ENCODE measurements at places on chromosomes 7 and 10.

DNA sequence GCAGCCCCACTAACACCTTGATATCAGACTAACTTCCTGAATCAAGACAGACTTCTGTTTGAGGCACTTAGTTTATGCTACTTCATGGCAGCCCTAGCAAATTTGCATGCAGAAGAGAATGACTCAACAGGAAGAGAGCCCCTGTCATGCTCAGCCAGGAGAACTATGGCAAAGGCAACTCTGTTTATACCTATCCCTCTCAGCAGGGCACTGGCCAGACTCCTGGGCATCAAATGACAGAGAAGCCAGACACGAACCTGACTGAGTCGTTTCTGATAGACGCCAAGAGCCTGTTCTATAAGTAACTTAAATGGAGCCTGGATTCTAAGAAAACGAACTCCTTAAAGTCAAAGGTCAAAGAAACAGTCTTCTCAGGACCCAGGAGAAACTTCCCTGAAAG, 50.9 kb upstream of the UNC5B start:
- no peak for DNase-seq

GRCh38 chr7:138495485-138495884, 35.4 kb downstream of the TRIM24 start:
- no peak for DNase-seq

- no peak for DNase-seq
Observed at GRCh38 chr7:75716992-75717626, 21.6 kb downstream of the HIP1 start.

DNA sequence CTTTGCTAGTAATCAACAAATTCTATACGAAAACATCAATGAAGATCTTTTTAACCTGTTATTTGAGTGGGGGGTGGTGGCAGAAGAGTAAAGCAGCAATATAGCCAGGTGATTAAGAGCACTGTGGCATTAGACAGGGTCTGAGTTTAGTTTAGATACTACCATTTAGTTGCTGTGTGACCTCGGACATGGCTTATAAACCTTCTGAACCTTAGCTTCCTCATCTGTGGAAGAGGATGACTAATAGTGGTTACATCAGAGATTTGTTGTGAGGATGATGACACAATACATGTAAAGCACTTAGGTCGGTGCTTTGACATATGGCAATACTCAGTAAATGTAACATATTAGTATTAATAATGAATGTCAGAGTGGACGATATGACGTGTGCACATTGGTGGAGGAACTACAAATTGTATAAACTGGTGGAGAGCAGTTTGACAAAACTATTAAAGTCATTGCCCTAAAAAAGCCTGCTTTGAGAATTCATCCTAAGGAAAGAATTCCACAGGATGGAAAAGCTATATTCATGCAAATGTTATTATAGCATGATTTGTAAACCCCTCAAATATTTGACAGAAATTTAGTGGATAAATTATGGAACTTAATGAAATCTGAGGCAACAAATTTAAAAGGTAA, 24.3 kb downstream of the SPAG6 start:
- DNase-seq: no peak

- DNase-seq: no peak
Observed at GRCh38 chr7:92422926-92423325, 24.4 kb upstream of the GATAD1 start.

DNA sequence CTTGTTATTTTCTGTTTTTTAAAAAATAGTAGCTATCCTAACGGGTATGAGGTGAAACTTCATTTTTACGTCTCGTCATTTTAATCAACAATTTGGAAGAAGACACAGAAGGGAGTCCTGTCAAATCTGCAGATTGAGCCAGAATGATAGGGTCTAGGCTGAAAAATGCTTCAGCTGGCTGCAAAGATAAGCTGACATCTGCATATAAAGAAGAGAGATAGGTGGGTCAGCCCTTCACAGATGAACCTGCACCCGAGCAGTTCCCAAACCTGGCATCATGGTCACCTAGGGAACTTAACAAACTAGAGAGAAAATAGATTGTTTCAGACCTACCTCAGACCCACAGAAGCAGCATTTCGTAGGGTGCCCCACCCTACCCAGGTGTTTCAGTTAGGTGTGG, 35.2 kb upstream of the BMPR1A start:
- no peak for DNase-seq

GRCh38 chr10:17562614-17563013, 54.6 kb downstream of the HACD1 start:
- DNase-seq: no peak

DNA sequence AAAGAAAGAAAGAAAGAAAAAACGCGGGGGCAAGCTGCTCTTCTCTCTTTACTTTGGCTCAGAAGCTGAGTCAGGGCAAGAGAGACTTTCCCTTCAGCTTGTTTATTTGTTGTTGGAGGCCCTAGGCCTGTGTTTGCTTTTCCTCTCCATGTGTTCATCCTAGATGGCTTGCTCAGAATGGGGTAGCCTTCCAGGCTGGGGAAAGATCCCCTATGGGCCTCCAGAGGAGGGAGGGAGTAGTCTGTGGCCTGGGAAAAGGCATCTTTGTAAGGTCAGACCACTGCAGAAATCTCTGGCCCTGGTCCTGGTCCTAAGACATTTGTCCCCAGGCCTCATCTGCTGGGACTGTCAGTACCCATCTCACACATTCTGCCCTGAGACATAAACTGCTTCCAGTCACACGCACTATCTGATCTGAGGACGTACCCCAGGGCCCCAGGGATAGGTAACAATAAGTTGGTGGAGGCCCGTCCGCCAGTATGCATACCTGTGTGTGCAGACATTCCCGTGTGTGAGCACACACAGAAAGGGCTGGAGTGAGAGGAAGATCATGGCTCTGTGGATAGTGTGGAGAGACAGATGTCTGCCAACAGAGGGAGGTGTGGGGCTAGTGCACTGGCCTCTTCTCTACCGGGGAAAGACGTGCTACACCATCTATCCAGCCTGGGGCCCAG, 4.9 kb upstream of the SCD start:
- no peak for DNase-seq

DNA sequence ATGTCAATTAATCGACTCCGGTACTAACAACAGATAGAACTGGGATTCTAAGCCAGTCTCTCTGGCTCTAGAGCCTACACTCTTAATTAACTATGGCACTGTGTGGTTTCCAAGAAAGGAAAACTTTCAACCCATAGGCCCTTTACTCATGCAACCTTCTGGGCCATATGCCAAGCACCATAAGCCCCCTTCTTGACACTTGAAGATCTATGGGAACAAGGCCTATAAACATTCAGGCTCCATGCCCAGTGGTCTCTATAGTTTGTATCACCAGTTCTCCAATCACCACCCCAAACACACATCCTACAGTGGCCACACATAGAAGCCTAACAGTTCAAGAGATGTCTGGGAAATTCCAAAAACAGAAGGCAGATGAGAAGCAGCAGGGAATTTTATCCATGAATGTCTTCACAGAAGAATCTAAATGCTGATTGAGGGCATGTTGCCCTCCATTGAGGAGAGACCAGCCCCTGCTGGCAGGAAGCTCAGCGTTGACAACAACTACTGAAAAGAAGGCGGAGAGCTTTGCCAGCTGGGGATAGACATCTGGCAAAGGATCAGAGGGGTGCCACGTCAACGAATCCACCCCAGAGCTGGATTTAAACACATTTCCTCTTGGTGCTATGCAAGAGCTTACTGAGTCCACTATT, 64.4 kb downstream of the GRM3 start:
- no peak for DNase-seq

- no peak for DNase-seq
Observed at GRCh38 chr7:74033372-74034311, 5.7 kb downstream of the ELN start.

GRCh38 chr7:93146472-93147141, 1.6 kb downstream of the SAMD9L start:
- no peak for DNase-seq

DNA sequence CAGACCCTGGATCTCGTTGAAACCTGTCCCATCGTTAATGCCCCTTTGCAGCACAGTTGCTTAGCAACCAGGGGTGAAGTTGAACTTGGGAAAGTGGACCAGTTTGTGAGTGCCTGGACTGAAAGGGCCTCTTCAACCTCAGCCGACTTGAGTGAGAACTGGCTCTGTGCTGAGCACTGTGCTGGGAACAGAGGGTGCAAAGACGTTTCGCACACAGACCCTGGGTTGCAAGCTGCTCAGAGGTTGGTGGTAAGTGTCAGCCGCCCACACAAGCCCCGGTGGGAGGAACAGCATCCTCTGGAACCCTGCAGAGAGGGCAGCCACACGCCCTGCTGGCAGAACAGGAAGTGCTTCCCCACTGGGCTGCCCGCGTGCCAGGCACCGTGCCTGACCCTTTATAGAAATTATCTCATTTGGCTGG, 89.2 kb downstream of the CARD11 start:
- DNase-seq: no peak

DNA sequence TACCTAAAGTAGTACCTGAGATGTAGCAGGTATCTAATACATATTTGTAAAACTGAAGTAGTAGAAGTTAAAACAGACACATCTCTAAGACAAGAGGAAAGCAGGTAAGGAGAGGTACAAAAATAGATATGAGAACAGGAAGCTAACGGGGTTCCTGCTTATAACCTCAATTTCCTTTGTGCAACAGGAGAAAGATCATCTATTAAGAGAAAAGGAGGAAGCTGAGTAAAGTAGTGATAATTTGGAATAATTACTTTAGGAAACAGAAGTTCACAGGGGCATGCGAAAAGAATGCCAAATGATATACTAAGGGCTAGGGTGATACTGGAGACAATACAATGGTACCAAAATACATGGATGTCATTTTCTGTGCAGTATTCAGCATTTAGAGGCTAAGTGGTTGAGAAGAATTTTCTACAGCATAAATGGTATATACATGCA, 108.7 kb downstream of the NRBF2 start:
- DNase-seq: no peak

- no peak for DNase-seq
Observed at GRCh38 chr7:35465791-35466336, 212.0 kb upstream of the TBX20 start.

DNA sequence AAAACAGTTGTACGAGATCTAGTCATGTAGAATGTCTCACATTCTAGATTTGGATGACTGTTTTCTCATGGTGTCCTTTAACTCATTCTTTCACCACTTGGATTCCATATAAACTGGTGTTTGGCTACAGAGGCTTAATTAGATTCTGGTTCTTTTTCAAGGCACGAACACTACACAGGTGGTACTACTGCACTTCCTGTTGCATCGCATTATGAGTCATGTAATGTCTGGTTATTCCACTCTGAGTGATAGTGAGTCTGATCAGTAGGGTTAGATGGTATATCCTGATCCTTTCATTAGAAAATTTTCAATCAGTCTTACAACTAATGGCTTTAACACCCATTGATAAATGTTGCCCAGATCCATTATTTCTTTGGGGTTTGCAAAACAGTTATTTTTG, 11.2 kb upstream of the AKAP9 start:
- no peak for DNase-seq

GRCh38 chr7:99188221-99188620, 19.7 kb downstream of the KPNA7 start:
- DNase-seq: no peak
